ENCODE measurements at places on chromosomes 11 and 22.

DNA sequence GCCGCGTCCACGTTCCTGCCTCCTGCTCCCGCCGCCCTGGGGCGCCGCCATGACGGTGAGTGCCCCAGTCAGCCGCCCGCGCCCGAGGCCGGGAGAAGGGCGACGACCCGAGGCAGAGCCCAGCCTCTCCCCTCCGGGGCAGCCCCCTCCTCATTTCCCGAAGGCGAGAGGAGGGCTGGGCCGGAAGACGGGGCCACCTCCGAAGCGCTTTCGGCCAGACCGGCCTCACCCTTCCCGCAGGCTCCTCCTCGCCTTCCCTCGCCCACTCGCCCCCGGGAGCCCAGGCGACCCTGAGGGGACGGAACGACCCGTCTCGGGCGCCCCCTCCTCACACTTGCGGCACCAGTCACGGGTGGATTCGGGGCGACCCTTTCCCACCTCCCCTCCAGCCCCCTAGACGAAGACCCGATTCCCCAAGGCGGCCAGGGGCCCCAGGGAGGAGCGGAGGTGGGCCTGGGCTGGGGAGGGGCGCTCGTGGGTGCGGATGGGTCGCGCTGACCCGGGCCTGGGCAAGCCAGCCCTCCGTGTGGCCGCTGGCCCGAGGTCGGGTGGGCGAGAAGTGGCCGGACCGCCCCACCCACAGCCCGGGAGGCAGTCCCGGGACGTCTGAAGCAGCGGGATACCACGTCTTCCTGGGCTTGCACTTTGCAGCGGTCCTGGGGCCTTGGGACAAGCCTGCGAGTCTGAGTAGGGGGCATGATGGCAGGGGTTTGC is 49.7 kb downstream of the TRIOBP start:
- no peak for DNase-seq

DNA sequence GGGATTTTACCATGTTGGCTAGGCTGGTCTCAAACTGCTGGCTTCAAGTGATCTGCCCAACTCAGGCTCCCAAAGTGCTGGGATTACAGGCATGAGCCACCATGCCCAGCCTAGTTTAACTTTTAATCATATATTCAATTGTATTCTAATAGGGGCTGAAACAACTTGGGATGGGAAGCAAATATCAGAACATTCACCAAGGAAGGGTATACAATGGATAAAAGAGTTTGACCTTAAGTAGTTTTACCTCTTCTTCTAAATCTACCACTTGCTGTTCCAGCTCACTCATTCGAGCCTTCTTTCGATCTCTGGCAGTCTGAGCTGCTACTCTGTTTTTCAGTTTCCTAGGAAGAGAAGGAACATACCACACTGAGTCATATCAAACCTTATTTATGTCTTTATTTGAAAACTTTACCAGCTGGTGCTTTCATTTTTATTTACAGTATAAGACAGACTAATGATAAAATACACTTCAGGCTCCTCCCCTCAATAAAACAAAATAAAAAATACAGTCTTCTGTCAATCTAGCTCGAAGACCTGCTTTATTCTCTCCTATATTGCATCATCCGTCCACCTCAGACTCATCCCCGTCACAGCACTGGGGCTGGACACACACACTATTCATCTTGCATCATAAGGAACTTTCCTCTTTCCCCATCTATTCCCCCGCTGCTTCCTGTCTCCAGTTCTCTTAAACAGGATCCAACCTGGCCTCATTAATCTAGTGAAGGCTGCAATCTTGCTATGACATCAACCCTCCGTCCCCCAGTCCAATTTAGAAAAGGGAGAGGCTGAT is 1.4 kb downstream of the XBP1 start:
- DNase-seq = peak; percentile 97

- no peak for DNase-seq
Measured at GRCh38 chr11:23143022-23143421, 282.7 kb upstream of the CCDC179 start.

GRCh38 chr22:31501738-31502137 is 5.4 kb downstream of the SFI1 start:
- DNase-seq = no peak

DNA sequence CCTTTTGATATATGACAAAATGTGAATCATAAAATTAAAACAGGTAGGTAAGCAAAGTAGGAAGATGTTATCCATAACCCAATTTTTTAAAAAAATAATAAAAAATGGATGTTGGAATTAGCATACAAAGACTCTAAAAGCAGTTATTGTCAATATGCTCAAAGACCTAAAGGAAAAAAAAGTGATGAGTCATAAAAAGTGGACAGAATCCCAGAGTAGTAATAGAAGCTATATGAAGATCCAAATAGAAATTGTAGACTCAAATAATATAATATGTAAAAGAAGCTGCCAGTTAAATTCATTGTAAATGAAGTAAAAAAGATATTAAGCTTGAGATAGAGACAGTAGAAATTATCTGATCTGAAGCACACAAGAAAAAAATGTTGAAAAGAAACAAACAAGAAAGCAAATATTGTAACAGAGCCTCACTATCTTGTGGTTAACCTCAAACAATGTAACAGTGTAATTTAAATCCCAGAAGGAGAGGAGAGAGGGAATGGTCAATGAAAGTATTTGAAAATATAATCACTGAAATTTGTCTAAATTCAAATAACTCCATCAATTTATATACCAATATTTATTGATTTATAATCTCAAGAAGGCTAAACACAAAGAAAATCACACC is 773.4 kb upstream of the RAG2 start:
- no peak for DNase-seq

DNA sequence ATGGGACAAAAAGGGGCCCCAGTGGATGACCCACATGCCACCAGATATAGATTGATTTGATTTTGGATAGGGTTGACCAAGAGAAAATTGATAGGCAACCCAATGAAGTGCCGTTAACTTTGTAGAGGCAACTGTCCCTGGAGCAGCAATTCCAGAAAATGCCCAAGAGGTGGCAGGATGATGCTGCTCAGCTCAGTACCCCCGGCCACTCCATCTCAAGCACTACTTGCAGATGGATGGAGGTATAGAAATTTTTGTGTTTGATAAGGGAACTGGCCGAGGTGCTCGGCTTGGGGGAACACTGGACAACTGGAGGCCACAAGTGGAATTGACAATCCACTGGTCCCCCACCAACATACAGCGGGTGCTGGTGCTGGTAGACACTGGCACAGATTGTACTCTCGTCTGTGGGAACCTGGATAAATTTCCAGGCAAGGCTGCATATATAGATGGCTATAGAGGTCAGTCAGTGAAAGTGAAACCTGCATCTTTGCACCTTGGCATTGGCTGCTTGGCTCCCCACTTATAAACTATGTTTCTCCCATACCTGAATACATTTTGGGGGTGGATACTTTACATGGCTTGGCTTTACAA is 86.3 kb downstream of the CCDC83 start:
- DNase-seq = peak; percentile 69

GRCh38 chr11:13168271-13168670 is 109.3 kb upstream of the BMAL1 start:
- DNase-seq = no peak

DNA sequence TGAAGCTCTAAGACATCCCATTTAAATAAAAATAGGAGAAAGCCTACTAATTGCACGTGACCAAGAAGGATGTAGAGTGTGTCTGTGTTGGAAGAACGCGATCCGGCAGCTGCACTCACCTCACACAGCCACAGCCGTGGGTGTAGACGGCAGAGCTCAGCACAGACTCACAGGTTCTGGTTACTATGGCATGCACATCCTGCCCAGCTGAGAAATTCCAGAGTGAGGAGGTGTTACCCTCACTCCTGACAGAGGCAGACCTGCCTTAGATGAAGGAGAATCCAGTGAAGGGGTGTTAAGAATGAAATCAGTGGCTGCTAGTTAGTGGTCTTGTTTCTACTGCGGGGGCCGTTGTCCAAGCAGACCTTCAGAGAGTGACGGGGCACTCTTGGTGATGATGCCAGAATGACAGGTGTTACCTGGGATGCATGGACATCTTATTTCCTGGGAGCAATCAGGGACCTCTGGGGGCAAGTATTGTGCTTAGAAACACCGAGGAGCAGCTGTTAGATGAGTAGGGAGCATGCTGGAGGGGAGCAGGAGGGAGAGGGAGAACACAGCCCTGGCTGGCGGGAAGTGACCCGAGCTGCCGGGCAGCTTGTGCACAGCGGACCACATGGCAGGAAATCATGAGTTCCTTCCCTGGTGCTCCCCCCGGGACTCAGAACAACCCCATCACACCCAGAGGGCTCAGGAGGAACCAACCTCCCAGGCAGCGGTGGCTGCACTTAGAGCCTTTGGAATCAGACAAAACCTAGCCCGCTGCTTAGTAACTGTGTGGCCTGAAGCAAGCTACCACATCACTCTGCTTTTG is 12.3 kb downstream of the KCNJ5 start:
- DNase-seq = no peak

DNA sequence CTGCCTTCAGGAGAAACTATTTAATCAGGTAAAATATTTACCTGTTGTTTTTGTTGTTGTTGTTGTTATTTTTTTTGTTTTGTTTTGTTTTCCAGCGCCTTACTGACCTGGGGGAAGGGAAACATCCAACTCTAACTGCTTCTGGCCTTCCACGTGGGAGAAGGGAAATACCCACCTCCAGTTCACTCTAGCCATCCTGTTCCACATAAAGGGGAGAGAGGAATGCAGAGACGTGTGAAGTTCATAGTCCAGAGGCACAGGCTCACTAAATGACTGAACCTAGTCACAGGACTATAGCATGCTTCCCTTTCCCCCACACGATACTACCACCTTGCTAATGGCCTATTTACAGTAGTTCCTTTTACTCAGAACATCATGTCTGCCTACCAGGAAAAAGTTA is 72.4 kb upstream of the VSTM5 start:
- no peak for DNase-seq

- no peak for DNase-seq
Measured at GRCh38 chr11:15095736-15096228, 18.9 kb upstream of the INSC start.

DNA sequence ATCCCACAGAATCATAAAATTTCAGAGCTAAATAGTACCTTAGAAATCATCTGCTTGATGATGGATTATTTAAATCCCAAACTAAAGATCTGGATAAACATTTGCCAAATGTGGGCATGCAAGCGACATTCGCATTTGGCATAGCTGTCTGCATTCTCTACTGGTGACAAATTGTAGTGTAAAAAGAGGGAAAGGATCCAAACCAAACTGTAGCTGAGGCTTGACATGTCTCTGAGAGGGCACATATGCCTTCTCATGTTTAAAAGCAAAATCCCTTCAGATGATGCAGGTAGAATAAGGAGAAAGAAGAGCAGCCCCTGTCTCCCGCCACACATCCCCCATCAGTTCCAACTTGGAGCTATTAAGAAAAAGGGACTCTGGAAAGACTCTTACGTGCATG is 257.5 kb upstream of the MTNR1B start:
- DNase-seq = no peak

- DNase-seq = peak; percentile 2
Measured at GRCh38 chr11:60251485-60252212, 8.7 kb upstream of the MS4A4E start.

DNA sequence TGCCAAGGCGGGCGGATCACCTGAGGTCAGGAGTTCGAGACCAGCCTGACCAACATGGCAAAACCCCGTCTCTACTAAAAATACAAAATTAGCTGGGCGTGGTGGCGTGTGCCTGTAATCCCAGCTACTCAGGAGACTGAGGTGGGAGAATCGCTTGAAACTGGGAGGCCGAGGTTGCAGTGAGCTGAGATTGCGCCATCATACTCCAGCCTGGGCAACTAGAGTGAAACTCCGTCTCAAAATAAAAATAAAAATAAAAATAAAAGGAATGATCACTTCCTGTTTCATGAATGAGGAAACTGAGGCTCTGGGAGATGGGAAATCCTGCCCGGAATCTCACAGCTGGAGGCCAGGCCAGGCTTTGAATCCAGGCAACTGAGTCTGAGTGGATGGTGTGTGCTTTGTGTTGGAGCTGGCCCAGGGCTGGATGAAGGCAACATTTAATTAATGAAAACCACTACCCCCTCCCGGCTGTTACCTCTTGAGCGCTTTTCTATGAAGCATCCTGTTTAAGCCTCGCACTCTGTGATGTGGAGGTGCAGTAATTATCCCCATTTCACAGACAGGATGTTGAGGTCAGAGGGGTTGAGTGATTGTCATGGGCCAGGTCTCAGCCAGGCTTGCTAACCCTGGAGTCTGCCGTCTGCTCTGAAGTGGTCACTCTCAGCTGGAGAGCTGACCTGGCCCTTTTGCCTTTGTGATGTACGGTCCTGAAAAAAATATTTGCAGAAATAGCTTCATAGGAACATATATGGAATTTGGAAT is 27.8 kb downstream of the LRP5 start:
- no peak for DNase-seq

- no peak for DNase-seq
Measured at GRCh38 chr11:125343718-125344131, 152.3 kb downstream of the FEZ1 start.

DNA sequence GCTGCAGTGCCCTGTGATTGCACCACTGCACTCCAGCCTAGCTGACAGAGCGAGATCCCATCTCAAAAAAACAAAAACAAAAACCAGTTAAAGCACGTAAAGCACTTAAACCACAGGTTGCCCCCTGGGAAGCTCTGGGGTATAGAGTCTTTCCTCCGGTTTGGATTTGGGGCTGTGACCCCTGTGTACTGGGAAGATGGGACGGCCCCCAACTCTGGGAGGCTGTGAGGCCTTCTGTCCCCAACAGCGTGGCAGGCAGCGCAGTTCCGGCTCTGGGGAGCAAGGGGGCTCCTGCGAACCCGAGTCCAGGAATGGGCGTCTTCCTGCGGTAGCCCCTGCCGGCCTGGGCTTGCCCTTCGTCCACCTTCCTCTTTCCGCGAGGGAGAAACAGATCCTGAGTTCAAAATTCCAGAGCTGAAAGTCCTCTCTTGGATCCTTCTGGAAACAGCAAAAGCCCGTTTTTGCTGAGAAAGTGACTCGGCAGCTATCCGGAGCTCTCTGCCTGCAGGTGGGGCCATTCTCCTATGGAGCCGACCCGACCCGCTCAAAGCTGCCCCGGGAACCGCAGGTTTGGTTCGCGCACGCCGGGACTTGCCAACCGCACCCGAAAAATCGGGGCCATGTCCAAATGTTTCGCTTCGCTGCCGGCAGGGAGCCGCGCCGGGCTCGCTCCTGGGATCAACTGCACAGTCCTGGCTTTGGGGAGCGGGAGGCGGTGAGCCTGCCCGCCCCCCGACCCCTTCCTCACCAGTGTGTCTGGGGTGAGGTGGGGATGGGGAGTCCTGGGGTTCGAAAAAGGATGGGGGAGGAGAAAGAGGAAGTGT is 36.3 kb upstream of the POLA2 start:
- DNase-seq = peak; percentile 49

- DNase-seq = no peak
Measured at GRCh38 chr22:22902247-22903001, 14.8 kb downstream of the IGLL5 start.

- peak; percentile 59 for DNase-seq
Measured at GRCh38 chr11:57641011-57641807, 8.5 kb downstream of the YPEL4 start.

- DNase-seq = no peak
Measured at GRCh38 chr22:36860821-36861659, at the start of gene NCF4. TSS of gene NCF4 (plus strand) at chr22:36861006. CDS start at chr22:36861172, 166 bp downstream.

DNA sequence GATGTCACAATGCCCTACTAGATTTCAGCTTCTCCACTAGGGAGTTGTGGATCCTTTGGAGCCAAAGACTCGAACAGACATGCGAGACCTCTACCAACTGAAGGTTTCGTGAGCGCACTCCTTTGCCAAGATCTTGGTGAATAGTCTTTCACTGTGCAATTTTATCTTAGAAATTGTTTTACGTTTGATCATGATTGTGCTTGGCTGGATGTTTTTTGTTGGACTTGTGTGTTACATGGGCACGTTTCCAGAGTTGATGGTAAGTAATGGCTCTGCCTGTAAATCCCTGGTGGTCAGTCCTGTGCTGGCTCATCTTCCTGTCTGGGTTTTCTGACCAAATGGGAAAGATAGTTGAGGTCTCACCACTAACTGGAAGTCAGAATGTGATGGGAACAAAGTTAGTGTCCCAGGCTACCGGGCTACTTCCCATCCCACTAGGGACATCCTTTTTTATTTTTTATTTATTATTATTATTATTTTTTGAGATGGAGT is at the start of gene MISFA:
MISFA (plus strand) TSS at position 51 of the 492 bp plus-strand sequence; CDS start at position 191, 140 bp downstream.
- DNase-seq = no peak
